ENCODE measurements at places on chromosomes 7 and 10.
A peak's percentile ranks its signal among the peaks of the same experiment; 100 is the strongest.

- DNase-seq = no peak
Measured at GRCh38 chr7:63040966-63041610, 957.6 kb upstream of the ZNF722 start.

GRCh38 chr10:89702121-89702480 lies 711 bp downstream of the KIF20B start:
- peak; percentile 33 for DNase-seq

GRCh38 chr7:691361-692045 lies 35.0 kb upstream of the DNAAF5 start:
- DNase-seq = peak; percentile 30

DNA sequence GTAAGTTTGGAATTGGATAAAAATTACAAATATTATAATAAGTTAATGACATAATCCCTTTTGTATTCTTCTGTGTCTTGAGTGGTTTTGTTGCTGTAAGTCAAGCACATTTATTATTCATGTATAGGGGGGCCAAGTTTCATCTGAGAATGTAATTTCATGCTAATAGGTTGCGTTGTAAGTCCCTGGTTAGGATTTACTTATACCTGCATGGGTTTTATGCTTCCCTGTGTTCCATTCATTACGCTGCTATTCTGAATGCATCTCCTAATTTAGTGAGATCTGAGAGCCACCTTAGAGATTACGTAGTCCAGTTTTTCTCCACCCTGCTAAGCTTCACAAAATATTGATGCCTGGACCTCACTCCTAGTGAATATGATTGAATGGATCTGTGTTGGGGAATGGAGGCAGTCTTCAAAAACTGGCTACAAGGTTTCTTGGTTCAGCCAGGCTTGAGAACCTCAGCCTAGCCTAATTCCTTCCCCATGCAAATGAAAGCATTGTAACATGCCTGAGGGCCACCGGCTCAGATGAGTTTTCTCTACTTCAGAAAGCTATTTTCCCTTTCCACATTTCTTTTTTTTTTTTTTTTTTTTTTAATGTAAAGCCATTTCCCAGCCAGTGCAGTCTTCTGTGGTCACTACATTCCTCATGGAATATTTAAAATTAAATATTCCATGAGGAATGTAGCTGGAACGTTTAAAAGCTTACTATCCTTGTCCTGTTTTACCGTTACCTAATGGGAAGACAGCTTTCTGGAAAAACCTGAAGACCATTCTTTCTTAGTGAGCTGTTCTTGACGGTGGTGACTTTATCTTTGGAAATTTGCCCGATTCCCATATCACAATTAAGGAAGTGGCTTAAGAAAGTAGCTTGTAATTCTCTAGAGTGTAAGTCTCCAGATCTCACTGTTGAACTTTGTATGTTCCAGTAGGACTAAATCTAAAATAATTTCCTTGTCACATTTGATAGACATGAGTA lies 16.0 kb downstream of the PAPSS2 start:
- no peak for DNase-seq

DNA sequence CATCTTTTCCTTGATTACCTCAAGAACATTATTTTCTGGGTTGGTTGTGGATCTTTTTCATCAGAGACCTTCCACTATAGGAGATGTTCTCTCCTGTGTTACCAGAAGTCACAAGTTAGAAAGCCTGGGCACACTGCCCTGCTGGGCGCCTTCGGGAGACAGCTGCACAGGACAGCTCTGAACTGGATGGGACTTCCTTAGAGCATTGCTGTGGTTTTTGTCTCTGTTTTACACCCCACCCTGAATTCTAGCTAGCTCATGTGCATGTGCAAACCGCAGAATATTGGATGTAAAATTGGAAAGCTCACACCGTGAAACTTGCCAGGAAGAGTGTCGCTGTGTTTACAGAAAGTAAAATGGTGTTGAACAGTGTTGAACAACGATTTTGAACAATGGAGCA lies 54.4 kb upstream of the SEC61G start:
- DNase-seq = no peak

- peak; percentile 9 for DNase-seq
Measured at GRCh38 chr7:130853503-130854279, 119.7 kb upstream of the KLF14 start.

DNA sequence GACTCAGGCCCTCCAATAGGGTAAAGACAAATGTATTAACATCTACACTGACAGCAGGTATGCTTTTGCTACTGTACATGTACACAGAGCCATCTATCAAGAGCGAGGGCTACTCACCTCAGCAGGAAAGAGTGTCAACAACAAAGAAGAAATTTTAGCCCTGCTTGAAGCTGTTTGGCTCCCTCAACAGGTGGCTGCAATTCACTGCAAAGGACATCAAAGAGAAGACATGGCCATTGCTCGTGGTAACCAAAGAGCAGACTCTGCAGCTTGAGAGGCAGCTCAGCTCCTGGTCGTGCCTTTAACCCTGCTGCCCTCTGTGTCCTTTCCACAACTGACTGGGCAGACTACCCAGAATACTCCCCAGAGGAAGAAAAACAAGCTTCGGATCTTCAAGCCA lies 5.1 kb downstream of the AKR1B15 start:
- DNase-seq = no peak

DNA sequence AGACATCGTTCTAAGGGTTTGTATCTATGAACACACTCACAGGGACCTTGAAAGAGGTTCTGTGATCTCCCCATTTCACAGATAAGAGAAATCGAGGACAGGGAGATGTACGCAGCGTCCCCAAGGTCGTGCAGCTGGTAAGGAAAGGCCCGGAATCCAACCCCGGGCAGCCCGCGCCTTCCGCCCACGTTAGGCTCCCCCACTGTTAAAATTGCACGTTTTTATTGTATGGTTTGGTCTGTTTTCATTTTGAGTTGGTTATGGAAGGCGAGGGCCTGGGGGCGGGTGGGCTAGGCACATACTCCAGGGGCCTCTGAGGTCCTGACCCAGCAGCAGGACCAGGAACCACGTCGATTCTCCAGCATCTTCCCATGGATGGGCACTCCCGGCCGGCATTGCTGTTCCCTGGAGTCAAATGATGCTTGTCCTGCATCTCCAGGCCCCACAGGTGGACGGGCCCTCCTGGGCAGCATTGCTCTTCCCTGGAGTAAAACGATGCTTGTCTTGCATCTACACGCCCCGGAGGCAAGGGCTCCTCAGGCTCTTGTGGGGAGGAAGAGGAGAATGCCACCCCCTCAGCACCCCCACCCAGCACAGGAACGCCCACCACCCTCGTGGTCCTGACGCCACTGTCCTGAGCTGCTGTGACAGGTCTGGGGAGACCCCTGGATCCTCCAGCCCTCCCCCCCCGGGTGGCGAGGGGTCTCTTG lies 65.9 kb downstream of the PDGFA start:
- DNase-seq = no peak

DNA sequence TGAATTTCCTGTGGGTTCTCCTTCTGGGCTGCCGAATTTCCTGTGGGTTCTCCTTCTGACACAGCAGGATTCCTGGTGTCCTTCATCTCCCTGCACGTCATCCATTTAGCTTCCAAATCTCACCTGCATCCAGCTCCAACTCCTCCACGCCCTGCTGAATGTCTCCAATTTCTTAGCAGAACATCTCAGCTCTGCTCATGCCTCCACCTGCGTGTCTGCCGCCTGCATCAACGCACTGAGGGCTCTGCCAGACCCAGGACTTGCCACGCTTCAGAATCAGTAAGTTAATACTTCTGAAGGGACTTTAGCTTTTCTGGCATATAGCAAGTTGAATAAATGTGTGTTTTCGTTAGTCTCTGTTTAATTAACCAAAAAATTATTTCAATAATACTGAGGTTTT lies 31.1 kb upstream of the VIPR2 start:
- DNase-seq = no peak

DNA sequence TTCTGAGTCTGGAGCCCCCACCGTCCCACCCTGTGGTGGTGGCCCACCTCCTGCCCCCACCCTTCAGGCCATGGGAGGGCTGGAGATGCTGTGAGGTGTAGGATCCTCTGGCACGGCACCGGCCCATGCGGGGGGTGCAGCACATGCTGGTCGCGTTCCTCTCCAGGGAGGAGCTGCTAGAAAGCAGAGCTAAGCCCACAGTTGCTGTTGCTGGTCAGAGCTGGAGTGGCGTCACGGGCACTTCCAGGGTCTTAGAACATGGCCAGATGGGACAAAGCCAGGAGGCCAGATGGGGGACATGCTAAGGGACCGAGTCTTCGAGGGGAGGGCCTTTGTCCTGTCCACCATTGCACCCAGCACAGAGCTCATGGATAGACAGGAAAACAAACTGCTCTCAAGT lies 21.6 kb downstream of the AGAP3 start:
- no peak for DNase-seq

- DNase-seq = no peak
Measured at GRCh38 chr10:19803676-19804075, 12.6 kb upstream of the PLXDC2 start.

GRCh38 chr10:90857635-90858460 lies at the start of gene HTR7:
Gene HTR7 (minus strand): TSS chr10:90858039. CDS start chr10:90857671, 368 bp downstream.
- DNase-seq = peak; percentile 76

DNA sequence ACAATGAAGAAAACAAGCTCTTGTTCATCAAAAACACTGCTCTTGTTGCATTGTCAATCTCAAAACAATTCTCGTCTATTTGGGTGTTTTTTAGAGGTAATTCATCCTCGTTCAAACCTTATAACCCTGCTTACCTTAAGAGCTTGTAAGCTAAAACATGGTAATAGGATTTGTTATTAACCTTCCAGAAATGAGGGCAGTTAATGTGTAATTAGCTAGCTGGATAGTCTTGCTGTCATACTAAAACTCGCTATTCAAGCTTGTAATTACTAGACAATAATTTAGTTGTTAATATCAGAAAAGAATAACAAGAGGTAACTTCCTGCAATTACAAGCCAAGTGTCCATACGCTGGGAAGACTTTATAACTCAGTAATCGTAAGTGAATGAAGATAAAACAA lies 101.6 kb downstream of the UBE2H start:
- no peak for DNase-seq

DNA sequence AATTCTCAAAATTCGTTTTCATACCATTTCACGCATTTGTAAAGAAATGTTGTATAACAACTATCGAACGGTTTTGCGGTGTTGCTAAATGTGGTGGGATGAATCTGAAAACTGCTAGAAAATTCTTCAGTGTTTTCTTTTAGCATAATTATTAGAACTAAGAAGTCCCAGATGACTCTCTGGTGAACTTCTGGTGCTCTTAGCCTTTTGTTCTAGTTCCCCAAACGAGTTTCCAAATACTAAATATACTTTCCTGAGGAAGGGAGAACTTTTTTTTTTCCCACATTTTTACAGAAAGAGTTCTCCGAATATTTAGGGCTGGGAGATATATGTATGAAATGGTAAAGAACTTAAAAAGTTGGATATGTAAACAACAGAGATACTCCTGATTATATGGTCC lies 82.5 kb downstream of the ICA1 start:
- DNase-seq = no peak

GRCh38 chr10:33129141-33129995 lies 171.3 kb upstream of the ITGB1 start:
- DNase-seq = no peak

DNA sequence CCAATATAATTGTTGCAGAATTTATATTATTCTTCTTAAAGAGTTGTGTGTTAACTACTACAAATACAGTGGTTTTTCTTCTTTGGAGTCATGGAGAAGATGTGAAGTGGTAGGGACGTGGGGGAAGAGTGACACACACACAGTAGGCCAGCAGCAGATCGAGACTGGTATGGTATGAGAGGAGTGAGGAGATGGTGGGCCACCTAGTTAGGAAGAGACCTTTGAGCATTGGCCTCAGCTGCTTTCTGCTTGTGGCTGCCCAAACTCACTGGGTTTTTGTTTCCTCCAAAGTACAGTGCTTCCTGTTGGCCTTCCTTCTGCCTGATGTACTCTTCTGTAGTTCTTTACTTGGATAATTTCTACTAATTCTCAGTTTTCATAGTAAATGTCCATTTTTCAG lies 14.6 kb downstream of the VCL start:
- no peak for DNase-seq

GRCh38 chr7:138992052-138992531 lies 10.9 kb upstream of the KIAA1549 start:
- DNase-seq = no peak

Data from Caco-2 (cell line).